T-helper 17 cell (primary cell): ENCODE measurements at places on chromosomes 4 and X.
A peak's percentile ranks its signal among the peaks of the same experiment; 100 is the strongest.

DNA sequence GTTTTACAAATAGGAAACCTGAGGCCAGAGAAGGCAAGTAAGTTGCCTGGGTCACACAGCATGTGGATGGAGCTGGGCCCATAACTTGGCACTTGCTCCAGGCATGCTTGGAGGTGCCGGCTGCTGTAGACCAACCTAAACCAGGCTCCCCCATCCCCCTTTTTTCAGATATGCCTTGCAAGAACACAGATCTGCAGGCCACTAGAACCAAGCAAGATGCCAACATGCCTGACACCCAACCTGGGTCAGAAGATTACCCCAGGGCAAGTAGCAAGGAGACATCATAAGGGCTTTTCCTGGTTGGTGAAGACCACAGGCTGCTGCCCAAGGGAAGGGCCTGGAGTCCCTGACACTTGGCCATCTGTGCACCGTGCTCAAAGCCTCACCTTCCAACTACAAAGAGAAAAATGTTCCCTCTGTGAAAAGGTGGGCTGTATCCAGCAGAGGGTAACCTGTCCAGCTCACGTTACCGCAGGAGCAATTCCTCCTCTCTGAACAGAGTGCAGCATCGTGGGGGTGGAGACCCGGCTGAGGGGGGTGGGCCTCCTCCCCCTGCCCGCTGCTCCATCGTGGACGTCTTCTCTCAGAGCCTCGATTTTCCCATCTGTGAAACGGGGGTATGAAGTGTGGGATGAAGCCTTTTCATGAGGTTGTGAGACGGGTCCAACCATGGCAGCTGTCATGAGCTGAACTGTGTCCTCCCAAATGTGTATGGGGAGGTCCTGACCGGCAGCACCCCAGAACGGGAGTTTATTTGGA is 23.0 kb downstream of the HMX1 start:
- H3K27ac ChIP-seq = no peak overlapping the region
- no peaks in the 10 kb centered on the region for H3K27me3 ChIP-seq
- H3K36me3 ChIP-seq = no peaks in the 10 kb centered on the region
- no peak for DNase-seq
- no peak overlapping the region for H3K4me3 ChIP-seq
- H3K4me1 ChIP-seq = no peaks in the 10 kb centered on the region

- no peak overlapping the region for H3K4me3 ChIP-seq
- H3K4me1 ChIP-seq = peaks cover 3% of the 10 kb centered on the region
- no peaks in the 10 kb centered on the region for H3K36me3 ChIP-seq
- no peak for DNase-seq
These were observed 67.1 kb downstream of the PGRMC2 start for GRCh38 chr4:128220286-128221235.

GRCh38 chr4:163279713-163280112 is 52.7 kb downstream of the NPY1R start:
- no peak overlapping the region for H3K4me3 ChIP-seq
- no peaks in the 10 kb centered on the region for H3K4me1 ChIP-seq
- no peak for DNase-seq
- H3K36me3 ChIP-seq = no peaks in the 10 kb centered on the region

DNA sequence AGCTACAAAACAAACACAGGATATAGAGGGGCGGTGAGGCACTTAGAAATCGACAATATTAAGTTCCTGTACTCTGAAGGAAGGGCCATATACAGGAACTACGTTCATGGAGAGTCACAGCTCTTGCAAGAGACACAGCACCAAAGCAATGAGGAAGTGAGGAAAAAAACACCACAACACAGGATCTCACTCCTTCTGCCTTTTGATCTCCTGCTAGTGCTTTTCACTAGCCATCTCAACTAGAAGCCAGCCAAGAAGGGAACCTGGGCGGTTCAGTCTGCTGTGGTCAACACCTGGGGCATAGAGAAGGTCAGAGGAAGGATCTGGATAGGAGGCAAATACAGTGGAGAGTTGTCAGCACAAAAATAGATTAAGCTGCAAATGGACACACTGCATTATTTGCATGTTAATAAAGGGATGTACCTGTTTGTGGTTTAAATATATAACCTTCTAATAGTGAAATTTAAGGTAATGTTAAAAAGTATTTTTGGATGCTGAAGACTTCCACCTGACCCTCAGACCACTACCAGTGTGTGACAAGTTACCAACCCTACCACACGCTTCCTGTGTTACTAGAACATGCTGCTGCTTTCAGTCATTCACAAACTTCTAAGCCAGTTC is 104.6 kb downstream of the DTHD1 start:
- peaks cover 21% of the 10 kb centered on the region for H3K4me1 ChIP-seq
- no peak for DNase-seq
- H3K36me3 ChIP-seq = no peaks in the 10 kb centered on the region
- H3K27ac ChIP-seq = peak overlapping the region; percentile 90
